Effector memory CD4-positive, alpha-beta T cell (primary cell): ENCODE measurements at places on chromosomes 7 and 10.

DNA sequence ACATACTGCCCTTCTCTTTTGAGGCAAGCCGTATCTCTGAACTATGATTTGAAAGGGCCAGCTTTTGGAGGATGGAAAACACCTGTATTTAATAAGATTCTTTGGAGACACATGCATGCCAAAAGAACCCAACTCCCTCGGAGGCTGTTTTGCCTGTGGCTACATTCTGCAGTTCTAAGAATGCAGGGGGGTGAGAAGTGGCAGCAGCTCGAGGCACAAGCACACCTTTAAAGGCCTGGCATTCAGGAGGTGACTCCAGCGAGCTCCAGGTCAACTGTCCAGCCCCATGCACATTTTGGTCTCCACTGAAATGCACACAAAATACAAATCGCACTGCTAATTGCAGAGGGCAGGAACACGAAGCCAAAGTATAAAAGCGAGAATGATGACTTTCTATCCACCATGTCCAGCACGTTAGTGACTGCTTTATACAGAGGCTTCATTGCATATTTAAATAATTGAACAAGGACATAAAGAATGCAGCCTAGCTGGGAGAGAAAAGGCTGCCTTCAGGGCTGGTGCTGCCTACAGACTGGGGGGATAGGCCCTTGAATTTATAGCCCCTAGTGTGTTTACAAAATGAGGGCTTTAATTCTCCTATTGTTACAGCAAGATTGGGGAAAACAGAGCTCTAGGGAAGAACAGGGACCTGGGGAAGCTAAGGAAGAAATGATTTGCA, 359.3 kb downstream of the PLXNA4 start:
- H3K36me3 ChIP-seq: no peaks in the 10 kb centered on the region
- no peak for DNase-seq
- H3K4me3 ChIP-seq: no peak overlapping the region
- no peaks in the 10 kb centered on the region for H3K4me1 ChIP-seq
- no peak overlapping the region for H3K27ac ChIP-seq

DNA sequence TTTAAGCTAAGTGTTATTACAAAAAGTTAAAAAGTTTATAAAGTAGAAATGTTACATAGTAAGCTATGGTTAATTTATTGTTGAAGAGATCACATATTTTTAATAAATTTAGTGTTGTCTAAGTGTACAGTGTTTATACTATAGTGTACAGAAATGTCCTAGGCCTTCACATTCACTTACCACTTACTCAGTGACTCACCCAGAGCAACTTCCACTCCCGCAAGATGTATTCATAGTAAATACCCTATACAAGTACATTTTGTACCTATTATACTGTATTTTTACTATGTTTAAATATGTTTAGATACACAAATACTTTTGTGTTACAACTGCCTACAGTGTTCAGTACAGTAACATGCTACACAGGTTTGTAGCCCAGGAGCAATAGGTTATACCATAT, 69.2 kb downstream of the DNAJC1 start:
- no peak for DNase-seq
- H3K4me3 ChIP-seq: no peak overlapping the region
- H3K4me1 ChIP-seq: no peaks in the 10 kb centered on the region
- H3K27me3 ChIP-seq: no peaks in the 10 kb centered on the region
- H3K27ac ChIP-seq: no peak overlapping the region

GRCh38 chr10:86148117-86148516, 218.5 kb downstream of the GRID1 start:
- H3K27me3 ChIP-seq: no peaks in the 10 kb centered on the region
- H3K27ac ChIP-seq: no peak overlapping the region
- H3K36me3 ChIP-seq: no peaks in the 10 kb centered on the region
- no peaks in the 10 kb centered on the region for H3K4me1 ChIP-seq
- no peak overlapping the region for H3K4me3 ChIP-seq

DNA sequence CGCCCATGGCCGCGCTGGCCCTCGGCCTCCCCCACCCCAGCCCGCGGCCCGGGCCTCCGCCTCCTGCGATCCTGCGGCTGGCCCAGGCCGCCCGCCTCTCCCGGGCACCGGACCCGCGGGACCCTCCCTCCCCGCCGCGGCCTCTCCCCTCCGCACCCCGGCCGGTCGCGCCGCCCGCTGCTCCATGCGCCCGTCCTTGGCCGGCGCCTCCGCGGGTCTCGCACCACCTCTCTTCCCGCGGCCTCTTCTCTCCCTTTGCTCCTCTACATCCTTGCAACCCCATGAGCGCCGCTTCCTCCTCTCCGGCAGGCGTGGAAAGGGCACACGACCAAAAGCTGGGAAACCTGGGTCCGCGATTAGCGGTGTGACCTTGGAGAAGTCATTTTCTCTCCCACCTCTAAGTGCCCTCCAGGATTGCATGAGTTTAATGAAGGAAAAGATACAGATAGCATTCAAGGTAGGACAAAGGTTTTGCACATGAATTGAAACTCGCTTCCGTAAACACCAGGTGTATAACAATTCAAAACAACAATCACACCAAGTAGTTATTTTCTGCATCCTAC, 448 bp upstream of the SRPK2 start:
- no peaks in the 10 kb centered on the region for H3K27me3 ChIP-seq
- peak overlapping the region; percentile 27 for H3K4me3 ChIP-seq
- H3K36me3 ChIP-seq: no peaks in the 10 kb centered on the region
- no peak for DNase-seq
- H3K27ac ChIP-seq: no peak overlapping the region
- peaks cover 11% of the 10 kb centered on the region for H3K4me1 ChIP-seq

DNA sequence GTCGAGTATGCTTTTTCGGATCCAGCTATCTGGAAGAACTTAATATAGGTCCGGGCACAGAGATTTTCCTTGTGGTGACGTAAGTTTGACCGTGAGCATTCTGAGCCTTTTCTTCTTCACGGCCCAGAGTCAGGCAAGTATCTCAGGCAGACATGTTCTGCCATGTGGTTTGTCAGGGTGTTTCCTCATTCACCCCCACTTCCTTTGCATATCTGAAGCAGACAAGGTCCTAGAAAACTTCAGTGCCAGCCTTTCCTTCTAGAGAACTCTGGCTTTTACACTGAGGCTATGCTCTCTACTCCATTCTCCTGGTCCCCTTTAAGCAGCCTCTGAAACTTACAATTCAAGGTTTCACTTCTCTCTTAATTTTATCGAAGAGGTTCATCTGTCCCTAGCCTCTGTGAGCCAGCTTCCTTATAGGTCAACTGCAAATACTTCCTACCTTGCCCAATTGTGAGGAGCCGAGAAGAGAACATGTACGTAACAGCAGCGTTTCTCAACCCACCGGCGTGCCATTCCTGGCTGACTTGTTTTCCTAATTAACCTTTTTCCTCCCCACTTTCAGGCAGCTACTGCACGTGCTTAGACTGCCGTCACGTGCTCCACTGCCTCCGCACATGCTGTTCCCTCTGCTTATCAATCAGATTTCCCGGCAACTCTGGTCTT, 47.3 kb downstream of the CDCA7L start:
- peak; percentile 2 for DNase-seq
- peaks cover 3% of the 10 kb centered on the region for H3K27me3 ChIP-seq
- no peak overlapping the region for H3K27ac ChIP-seq
- no peak overlapping the region for H3K4me3 ChIP-seq
- peaks cover 5% of the 10 kb centered on the region for H3K4me1 ChIP-seq

GRCh38 chr7:139423091-139423490, 60.4 kb downstream of the KLRG2 start:
- no peak overlapping the region for H3K4me3 ChIP-seq
- H3K4me1 ChIP-seq: no peaks in the 10 kb centered on the region
- H3K27ac ChIP-seq: no peak overlapping the region
- H3K27me3 ChIP-seq: no peaks in the 10 kb centered on the region
- DNase-seq: no peak

GRCh38 chr10:15754937-15755336, 35.2 kb upstream of the ITGA8 start:
- H3K4me1 ChIP-seq: no peaks in the 10 kb centered on the region
- H3K4me3 ChIP-seq: no peak overlapping the region
- H3K27ac ChIP-seq: no peak overlapping the region
- H3K36me3 ChIP-seq: no peaks in the 10 kb centered on the region

DNA sequence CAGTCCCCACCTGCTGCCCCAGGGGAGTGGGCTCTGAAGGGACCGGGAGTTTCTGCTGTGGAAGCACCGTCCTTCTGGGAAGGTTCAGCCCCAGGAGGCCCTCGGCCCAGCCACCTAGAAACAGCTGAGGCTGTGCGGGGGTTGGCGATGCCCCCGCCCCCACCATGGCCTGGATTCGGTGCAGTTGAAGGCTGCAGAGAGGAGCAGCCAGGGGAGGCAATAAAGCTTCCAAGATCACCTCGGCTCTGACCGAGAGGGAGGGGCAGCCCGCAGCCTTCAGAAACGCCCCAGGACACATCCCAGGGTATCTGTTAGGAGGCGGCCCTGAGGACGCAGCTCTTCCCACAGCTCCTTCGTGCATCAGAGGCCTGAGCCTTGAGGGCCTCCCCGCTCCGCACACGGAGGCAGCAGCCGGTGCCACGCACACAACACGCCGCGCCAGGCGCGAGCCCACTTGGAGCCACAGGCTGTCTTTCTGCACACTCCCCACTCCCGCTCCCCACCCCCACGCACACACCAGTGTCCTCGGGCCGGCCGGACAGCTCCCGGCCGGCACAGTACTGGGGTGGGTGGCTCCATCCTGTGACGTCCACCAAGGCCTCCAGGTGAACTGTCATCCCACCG, 1.6 kb downstream of the KNDC1 start:
- H3K4me3 ChIP-seq: peak overlapping the region; percentile 54
- H3K4me1 ChIP-seq: peaks cover 12% of the 10 kb centered on the region
- peaks cover 11% of the 10 kb centered on the region for H3K27me3 ChIP-seq
- no peak for DNase-seq

DNA sequence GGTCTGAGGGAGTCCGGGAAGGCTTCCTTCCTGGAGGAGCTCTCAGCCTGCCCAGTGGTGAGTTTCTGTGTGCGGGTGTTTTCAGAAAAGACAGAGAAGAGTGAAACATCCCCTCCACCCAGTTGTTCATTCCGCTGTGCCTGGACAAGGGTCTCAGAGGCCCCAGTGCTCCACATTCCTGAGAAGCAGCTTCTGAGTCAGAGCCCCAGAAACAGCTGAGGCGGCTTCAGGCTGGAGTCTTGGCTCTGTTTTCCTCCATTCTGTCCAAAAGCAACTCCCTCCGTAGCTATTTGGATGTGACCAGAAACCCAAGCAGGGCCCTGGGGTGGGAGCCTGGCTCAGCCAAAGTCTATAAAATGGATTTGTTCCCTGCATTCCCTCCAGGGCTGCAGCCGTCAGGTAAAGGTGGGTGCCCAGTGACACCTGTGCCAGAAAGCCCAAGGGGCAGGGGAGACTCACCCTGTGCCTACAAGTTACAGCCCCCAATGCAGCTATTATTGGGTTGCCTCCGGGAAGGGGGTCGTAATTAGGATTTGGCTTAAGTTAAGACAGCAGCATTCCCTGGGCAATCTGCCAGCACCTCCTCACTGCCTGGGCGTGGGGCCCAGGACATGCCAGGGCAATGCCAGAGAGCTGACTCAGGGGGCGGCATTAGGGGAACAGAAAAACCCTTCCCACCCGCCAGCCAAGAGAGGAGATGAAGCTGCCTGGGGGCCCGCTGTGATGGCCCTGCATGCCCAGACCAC, 13.1 kb upstream of the CAMK2G start:
- no peak overlapping the region for H3K27ac ChIP-seq
- no peaks in the 10 kb centered on the region for H3K36me3 ChIP-seq
- no peaks in the 10 kb centered on the region for H3K4me1 ChIP-seq

DNA sequence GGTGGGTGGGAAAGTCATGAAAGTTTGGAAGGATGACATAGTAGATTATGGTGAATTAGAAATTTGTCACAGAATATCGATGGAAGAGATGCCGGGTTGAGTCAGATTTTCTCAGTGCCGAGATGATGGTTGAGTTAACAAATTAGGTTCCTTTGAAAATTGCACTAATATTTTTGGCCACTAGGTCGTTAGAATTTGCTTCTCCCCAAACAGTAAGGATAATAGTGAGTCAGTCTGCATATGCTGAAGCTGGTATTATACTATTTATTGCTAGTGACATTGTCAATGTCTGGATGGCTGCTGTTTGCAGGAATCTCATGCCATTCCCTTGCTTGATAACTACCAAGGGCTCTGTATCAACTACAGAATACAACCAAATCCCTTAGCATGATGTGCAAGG, 37.7 kb upstream of the MINDY3 start:
- no peak for DNase-seq
- H3K27ac ChIP-seq: no peak overlapping the region
- H3K4me3 ChIP-seq: no peak overlapping the region
- no peaks in the 10 kb centered on the region for H3K36me3 ChIP-seq
- no peaks in the 10 kb centered on the region for H3K4me1 ChIP-seq

DNA sequence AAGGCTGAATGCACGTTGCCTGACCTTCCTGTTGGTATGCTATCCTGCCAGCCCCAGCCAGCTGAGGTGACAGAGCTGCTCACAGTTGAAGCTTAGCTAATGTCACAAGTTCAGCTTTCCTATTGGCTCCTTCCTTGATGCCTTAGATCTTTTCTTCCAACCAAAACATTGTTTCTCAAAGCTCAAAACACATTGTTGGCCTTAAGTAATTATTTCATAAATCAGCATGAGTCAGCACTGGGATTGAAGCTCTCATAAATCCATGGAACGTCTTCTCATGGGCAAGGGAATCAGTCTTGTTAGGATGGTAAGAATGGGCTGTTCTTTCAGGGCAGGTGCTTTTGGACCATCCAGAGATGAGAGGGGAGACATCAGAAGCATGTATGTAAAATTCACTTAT, 128.1 kb upstream of the SAMD8 start:
- DNase-seq: no peak
- no peak overlapping the region for H3K27ac ChIP-seq
- no peaks in the 10 kb centered on the region for H3K4me1 ChIP-seq
- H3K36me3 ChIP-seq: peaks cover 22% of the 10 kb centered on the region
- no peak overlapping the region for H3K4me3 ChIP-seq
- no peaks in the 10 kb centered on the region for H3K27me3 ChIP-seq
